Esophagus muscularis mucosa (tissue), 4 donors: ENCODE measurements at places on chromosomes 16 and 17. TPM values are rescaled to one million over a fixed set of nuclear protein-coding genes. Genes with fewer than 3 reads are reported as not detected.

DNA sequence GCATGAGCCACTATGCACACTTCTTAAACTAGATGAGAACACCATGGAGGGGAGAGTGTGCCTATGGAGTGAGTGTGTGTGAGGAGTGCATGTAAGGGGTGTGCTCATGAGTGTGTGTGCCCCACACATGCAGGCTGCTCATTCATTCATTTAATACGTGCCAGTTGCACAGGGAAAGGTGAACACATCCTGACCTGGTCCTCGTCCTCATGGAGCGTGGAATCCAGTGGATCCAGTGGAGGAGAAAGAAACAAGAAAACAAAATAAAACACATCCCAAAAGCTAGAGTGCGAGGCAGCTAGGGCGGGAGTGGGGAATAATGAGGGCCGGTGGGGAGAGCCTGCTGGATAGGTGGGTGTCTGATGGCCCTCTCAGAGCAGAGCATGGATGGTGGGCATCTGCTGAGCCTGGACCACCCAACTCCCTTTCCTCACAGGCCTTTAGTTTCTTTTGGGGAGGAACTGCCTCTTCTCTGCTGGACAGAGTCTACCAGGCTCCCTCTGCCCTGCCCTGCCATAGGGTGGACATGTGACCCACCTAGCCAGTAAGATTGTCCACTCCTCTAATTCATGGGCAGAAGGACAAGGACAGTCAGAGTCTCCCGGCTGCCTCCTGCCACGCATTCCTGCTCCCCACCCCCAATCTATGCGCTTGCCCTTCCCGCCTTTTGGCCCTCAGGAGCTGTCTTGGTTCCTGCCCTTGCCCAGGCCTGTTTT is 204.3 kb downstream of the RAB11FIP4 start:
- DNase-seq: no peak

- no peak for DNase-seq
Measured at GRCh38 chr17:76054112-76054476, 18.2 kb downstream of the SRP68 start.

GRCh38 chr17:51197754-51198153 is 31.5 kb downstream of the NME2 start:
- DNase-seq: no peak

- DNase-seq: no peak
Measured at GRCh38 chr17:71467719-71468118, 653.1 kb upstream of the SOX9 start.

- DNase-seq: no peak
Measured at GRCh38 chr16:70375636-70376611, 29.2 kb downstream of the DDX19A start.

- no peak for DNase-seq
Measured at GRCh38 chr16:56789360-56789759, 59.4 kb downstream of the NUP93 start.

- no peak for DNase-seq
Measured at GRCh38 chr17:6254036-6254435, 180.9 kb downstream of the AIPL1 start.

DNA sequence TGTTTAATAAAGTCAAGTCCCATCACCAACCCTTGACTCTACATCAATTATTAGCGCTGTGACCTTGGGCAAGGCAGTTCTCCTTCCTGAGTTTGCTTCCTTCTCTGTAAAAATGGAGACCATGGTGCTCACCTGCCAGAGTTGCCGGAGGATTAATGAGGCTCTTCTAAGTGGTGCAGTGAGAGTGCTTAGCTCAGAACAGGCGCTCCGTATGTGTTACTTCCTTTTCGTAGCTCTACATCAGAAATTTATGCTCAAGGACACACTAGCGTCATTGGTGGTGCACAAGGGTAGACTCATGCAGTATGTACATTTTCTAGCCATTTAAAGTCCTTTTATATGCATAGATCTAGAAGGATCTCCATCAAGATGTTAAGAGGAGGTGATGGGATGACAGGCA is 17.4 kb upstream of the CMIP start:
- DNase-seq: no peak

- no peak for DNase-seq
Measured at GRCh38 chr17:59027750-59028149, 78.9 kb downstream of the TRIM37 start.

GRCh38 chr17:67411397-67411796 is 34.3 kb downstream of the PITPNC1 start:
- no peak for DNase-seq

DNA sequence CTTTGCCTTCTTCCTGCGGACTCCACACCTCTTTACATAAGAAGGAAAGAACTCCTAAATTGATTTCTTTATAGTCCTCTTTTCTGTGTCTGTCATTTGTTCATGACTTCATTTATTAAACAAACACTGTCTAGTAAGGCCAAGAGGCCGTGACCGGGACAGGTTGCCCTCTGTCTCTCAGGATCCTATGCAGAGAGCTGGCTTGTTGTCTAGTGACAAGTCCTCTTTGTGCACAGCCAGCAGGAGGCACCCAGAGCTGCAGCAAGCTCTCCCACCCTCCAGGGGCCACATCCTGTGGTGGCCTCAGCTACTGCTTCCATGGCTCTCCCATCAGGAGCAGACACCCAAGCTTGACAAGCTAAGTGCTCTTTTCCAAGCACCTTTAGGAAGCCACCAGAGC is 50.6 kb downstream of the PLD6 start:
- no peak for DNase-seq

- peak; percentile 96 for DNase-seq
Measured at GRCh38 chr16:4801962-4802658, at the start of gene ROGDI. TSS of gene ROGDI (minus strand) at chr16:4802633. CDS start at chr16:4802571, 62 bp downstream.

GRCh38 chr16:88703486-88704309 is 2.5 kb downstream of the RNF166 start:
- no peak for DNase-seq

DNA sequence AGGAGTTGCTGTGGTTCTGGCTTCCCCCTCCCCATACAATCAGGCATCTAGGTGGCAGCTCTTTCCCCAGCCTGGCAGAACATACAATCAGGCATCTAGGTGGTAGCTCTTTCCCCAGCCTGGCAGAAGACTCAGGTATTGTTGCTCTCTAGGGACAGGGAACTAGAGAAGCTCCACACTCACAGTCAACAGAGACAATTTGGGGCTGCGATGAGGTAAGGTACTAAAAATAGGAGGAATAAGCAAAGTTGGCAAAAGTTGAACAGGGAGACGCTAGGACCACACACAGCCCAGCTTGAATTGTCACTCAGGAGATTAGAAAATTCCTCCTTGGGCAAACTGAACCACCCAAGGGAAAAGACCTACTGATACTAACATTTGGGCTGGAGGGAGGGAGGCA is 315.5 kb upstream of the CDH5 start:
- no peak for DNase-seq

DNA sequence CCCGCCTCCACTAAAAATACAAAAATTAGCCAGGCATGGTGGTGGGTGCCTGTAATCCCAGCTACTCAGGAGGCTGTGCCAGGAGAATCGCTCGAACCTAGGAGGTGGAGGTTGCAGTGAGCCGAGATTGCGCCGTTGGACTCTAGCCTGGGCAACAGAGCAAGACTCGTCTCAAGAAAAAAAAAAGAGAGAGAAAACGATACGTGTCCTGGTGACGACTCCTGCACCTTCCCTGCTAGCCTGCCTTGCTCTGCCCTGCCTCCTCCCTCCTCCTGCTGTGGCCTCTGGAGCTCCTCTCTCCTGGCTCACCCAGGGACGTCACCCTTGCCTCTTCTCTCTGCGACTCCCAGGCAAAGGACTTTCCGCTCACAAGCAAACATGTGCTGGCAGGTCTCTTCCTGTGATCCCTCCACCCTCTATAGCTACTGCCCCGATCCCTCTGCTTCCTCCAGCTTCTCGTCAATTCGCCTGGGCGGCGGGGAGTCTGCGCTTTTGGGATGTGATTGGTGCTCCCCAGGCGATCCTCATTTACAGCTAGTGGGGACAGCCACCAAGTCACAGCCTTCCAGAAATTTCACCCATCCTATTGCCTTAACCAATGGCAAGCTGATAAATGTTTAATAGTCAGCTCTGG is 25.5 kb upstream of the CBX4 start:
- DNase-seq: no peak

DNA sequence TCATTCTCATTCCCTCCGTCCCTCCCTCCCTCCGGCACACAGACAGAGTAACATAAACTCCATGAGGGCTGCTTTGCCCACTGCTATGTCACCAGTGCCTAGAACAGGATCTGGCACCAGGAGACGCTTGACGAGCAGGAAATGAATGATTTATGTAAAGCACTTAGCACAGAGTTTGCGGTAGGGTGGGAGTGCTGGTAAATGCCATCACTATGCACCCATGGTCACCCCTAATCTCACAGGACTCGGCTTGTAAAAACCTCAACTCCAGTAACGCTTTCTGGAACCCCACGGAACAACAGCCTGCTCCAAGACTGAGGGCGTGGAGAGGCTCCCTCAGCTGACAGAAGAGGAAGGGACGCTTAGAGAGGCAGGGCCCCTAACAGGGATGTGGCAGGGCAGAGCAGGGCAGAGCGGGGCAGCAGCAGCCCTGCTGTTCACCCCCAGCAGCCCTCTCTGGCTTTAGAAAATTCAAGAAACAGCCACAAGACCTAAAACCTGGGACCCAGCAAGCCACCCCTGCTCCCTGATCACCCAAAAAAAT is 156.9 kb downstream of the C16orf78 start:
- DNase-seq: no peak

DNA sequence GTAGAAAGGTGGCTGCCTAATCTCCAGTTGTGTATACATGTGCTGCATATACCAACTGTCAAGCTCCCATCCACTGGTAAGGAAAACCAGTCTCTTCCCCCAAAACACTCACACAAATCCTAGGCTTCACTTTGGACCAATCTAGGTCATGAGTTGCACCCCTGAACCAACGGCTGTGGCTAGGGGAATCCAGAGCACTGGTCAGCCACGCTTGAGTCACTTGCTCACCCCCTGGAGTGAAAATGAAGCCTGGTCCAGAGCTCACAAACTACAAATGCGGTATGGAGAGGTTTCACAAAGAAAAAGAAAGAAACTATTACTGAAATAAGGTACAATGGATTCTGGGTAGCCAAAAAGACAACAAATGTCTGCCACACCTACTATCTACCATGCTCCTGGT is 66.1 kb upstream of the NLK start:
- DNase-seq: no peak

DNA sequence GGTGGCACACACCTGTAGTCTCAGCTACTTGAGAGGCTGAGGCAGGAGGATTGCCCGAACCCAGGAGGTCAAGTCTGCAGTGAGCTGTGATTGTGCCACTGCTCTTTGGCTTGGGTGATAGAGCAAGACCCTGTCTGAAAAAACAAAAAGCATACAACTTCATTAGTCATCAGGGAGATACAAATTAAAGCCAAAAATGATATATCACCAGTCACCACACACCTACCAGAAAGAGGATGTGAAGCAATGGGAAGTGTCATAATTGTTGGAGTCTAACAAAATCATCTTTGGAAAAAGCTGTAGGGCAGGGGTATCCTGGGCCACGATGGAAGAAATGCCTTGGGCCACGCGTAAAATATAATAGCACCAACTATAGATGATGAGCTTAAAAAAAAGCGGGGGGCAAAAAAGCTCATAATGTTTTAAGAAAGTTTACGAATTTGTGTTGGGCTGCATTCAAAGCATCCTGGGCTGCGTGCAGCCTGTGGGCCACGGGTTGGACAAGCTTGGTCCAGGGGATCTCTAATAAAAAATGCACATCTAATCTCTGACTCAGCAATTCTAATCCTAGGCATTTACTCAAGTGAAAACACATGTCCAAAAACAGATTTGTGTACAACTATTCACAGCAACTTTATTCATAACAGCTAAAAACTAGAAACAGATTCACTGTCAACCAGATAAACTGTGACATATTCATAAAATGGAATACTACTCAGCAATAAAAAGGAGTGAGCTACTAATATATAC is 65.9 kb downstream of the HIC1 start:
- no peak for DNase-seq

DNA sequence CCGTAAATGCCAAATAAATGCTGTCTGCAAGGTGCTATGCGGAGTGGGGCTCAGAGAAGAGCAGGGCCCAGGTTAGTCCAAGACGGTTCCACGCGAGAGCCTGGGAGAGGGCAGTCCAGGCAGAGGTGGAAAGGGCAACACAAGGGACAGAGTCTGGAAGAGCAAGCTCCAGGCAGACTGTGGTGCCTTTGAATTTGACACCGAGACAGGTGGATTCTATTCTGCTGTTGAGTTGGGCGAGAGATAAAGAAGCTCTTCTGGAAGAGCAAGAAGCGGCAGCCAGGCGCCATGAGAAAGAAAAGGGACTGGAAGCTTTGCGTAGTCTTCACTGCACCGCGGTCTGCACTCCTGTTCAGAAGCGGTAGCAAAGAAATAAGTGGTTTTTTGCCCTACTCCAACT is 55.6 kb downstream of the CYTH1 start:
- no peak for DNase-seq

GRCh38 chr16:86316967-86317812 is 193.1 kb upstream of the FOXF1 start:
- DNase-seq: no peak

- DNase-seq: no peak
Measured at GRCh38 chr17:10579270-10579669, 29.8 kb upstream of the MYH2 start.

GRCh38 chr16:30829130-30830071 is 42.4 kb upstream of the ZNF629 start:
- no peak for DNase-seq

DNA sequence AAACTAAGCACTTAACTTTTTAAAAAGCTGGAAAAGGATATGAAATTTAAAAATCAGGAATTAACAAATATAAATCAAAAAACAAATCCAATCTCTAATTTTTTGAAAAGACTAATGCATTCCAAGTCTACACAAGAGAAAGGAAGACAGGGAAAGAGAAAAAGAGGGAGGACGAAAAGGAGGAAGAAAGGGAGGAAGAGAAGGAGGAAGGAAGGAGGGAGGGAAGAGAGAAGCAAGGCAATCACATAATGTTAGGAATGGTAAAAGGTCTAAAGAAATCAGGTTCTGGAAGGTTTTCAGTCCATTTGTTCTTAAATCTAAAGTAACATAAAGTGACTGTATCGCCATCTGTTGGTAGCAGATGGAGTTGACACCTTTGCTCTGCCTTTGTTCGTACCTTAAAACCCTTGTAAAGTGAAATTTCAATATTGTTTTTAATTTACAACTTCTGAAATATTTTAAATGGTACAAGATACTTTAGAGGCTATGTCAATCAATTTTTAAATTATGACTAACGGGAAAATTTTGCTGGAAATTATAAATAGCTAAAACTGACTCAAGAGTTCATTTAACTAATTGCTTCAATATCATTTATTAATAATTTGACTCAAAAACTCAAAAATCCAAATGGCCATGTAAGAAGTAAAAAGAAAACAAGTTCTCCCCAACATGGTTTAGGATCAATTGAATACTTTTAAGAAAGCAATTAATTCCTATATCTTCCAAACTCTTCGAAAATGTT is 20.4 kb upstream of the CDYL2 start:
- DNase-seq: no peak

GRCh38 chr16:28477311-28477920 is 5.3 kb upstream of the NPIPB7 start:
- no peak for DNase-seq

SULT1A1 gene
- 10.4 TPM for total RNA-seq

UNK gene
- 18.3 TPM for total RNA-seq

FBXO47 gene
- total RNA-seq: 0.26 TPM

MT1E gene
- 428 TPM for total RNA-seq

MYH8 gene
- total RNA-seq: not detected

PRRT2 gene
- total RNA-seq: 9.5 TPM

TLCD2 gene
- 4.6 TPM for total RNA-seq

C17orf100 gene
- total RNA-seq: 1.5 TPM

PRR35 gene
- total RNA-seq: not detected
